Stimulated activated CD4-positive, alpha-beta T cell treated with anti-CD3 and anti-CD28 coated beads, Interleukin-15, amount 100 ng/mL, for 1 hour (primary cell): ENCODE measurements at places on chromosomes 6 and 20.
A peak's percentile ranks its signal among the peaks of the same experiment; 100 is the strongest.

- no peak for DNase-seq
Observed at GRCh38 chr20:18571578-18571977, 4.3 kb downstream of the SMIM26 start.

GRCh38 chr6:139030228-139030963 is 1.9 kb downstream of the ABRACL start:
- DNase-seq = no peak

GRCh38 chr20:62123450-62124118 is 1.3 kb downstream of the LSM14B start:
- DNase-seq = no peak

GRCh38 chr6:34951731-34952130 is 62.7 kb downstream of the ANKS1A start:
- no peak for DNase-seq

DNA sequence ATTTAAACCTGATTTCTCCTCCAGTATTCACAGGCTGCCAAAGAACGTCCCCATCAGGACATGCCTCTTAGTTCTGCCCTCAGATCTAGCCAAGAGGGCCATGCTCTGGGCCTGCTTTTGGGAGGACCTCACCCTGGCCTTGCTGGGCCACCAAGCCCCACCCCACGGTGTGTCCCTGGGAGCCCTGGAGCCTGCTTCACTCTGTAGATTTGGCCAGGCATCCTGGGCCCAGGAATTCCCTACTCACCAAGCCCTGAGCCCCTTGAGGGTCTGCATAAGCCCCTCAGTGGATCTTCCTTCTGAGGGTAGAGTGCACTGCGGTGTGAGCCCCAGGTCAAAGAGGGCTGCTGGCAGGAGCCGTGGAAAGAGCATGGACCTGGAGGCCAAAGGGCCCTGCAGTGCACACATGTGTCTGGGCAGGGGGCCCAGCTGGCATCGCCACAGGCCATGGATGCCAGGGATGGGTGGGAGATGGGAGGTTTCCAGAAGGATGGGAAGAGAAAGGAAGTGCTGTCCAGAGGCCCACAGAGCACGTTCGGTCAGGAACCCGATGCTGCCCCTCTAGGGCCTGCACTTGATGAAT is 98.0 kb downstream of the DACT2 start:
- DNase-seq = no peak

- DNase-seq = no peak
Observed at GRCh38 chr6:124441450-124441849, 520.8 kb upstream of the RNF217 start.

- DNase-seq = no peak
Observed at GRCh38 chr6:157218371-157219198, 104.7 kb downstream of the TMEM242 start.

DNA sequence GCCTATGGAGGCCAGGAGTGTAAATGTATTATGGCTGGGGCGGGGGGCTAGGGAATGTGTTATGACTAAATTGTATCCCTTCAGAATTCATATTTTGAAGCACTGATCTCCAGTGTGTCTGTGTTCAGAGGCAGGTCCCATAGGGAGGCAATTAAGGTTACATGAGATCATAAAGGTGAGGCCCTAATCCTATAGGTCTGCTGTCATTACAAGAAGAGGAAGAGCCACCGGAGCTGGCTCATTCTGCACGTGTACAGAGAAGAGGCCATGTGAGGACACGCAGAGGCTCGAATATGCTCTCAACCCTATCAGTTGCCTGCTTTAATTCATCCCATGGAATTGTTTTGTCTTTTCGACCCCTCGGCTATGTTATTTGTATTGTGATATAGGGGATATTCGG is 76.9 kb downstream of the VTA1 start:
- no peak for DNase-seq

- DNase-seq = no peak
Observed at GRCh38 chr6:160428069-160428430, 79.9 kb downstream of the SLC22A3 start.

DNA sequence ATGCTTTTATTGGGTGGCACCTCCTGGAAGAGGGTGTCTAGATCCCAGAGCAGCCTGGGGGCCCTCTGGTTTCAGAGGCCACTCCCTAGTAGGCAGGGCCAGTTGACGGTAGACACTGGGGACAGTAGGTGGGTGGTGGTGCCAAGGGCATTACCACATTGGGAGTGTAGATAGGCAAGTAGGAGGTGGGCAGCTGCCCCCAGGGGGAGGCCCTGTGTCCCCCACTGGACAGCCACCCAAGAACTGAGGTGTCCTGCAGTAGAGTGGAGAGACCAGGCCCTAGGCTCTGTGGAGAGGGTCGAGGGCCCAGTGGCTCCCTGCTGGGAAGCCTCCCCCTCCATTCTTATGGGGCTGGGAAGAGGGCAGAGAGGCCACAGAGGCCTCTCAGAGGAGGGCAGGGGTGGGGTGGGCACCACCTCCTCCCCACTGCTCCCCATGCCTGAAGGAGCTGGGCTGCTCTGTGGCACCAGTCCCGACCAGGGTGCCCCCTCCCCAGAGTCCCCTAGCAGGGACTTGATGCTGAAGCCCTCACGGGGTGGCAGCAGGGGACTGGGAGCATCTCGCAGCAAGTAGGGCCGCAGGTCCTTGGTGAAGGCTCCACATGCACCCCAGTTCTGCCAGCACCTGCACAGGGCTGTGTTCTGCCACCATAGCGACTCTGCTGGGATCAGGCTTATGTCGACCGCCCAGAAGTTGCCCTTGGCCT is 305.0 kb upstream of the KCNQ5 start:
- no peak for DNase-seq

DNA sequence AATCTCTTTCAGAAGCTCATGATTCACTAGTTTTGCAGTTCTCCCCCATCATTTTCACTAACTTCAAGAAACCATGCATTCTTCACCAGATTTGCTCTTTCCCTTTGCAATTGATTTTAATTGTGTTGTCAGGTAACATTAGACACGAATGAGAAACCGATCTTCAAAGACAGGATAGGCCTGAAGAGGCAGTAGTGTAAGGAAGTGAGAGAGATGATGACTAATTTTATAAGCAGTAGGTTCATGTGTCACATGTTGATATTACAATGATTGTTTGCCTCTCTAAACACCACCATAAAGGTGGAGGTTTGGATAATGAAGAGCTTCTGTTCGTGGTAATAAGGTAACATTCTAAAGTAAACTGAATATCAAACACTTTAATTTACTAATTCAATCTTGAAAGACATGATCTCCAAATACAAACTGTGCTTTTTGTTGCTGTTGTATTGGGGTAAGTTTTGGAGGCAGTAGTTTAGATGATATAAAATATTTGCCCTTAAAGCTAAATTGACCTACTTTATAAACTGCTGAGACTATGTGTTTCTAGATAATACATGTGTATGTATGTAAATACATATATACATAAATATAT is 207.2 kb downstream of the PHACTR1 start:
- DNase-seq = no peak

DNA sequence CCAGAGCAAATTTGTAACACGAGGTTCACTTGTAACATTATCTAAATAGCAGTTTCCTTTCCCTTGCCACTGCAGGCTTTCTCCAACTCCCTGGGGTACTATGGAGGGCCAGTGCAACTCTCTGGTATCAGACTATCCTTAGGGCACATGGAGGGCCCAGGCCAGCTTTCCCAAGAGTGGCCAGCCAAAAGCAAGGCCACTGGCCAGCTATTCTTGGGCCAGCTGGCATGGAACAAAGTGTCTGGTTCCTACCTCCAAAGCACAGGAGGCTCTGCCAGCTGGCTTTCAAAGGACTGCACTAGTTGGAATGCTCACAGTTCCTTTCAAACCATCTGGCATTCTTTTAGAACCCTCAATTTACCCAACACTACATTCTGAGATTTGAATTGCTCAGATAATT is 8.7 kb downstream of the RNF24 start:
- DNase-seq = no peak

- DNase-seq = peak; percentile 89
Observed at GRCh38 chr6:43575772-43576551, at the start of the genes POLH and XPO5. Gene POLH (plus strand): TSS chr6:43576185. CDS start chr6:43582320, 6,135 bp downstream. Gene XPO5 (minus strand): TSS chr6:43576038. CDS start chr6:43575864, 174 bp downstream.

DNA sequence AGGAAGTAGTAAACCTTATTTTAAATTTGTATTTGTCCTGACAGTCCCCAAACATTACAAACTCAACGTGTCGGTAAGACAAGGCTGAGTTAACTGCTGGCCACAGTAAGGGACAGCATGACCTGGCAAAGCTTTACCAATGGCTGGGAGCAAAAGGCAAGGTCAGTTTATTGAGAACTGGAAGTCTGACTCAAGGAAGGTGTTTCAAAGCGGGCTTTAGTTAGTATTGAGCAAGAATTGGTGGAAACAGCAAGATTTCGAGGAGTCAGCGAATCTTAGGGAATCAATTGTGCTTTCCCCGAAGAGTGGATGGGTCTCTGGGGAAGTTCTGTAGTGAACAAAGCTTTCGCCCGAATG is 885 bp upstream of the GZF1 start:
- no peak for DNase-seq

- DNase-seq = no peak
Observed at GRCh38 chr20:14711652-14712051, 374.2 kb upstream of the FLRT3 start.

DNA sequence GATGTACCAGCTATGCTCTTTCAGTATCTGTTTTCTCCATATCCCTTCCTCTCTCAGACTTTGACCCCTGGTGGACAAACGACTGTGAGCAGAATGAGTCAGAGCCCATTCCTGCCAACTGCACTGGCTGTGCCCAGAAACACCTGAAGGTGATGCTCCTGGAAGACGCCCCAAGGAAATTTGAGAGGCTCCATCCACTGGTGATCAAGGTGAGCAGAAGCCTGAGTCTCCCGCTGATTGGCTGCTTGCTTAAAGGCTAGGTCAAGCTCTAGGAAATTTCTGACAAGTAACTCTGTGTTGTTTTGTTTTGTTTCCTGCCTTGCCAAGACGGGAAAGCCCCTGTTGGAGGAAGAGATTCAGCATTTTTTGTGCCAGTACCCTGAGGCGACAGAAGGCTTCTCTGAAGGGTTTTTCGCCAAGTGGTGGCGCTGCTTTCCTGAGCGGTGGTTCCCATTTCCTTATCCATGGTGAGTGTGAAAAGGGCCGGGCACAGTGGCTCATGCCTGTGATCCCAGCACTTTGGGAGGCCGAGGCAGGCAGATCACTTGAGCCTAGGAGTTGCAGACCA is 28.6 kb downstream of the C6orf89 start:
- DNase-seq = peak; percentile 13

GRCh38 chr6:36663504-36664446 is 14.7 kb upstream of the CDKN1A start:
- no peak for DNase-seq

DNA sequence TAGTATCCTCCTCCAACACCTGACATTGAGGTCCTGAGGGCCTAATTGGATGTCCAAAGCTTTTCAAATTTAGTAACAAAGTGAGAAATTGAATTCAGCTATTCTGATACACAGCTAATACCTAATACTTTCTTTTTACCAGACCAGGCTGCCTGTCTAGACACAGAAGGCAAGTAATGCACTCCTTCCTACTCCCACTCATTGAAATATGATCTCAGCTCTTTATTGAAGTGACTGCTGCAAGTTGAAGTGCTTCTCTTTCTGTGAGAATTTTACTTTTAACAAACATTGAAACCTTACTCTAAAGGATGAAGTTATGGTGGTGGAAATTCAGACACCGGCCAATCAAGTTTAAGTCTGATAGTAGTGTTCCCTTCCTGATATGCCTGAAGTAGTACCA is 90.8 kb upstream of the OGFRL1 start:
- no peak for DNase-seq

GRCh38 chr20:2709205-2709981 is 16.8 kb downstream of the EBF4 start:
- DNase-seq = no peak
